ENCODE measurements at places on chromosomes 1 and 21. TPM values are rescaled to one million over a fixed set of nuclear protein-coding genes. Genes with fewer than 3 reads are reported as not detected.

DNA sequence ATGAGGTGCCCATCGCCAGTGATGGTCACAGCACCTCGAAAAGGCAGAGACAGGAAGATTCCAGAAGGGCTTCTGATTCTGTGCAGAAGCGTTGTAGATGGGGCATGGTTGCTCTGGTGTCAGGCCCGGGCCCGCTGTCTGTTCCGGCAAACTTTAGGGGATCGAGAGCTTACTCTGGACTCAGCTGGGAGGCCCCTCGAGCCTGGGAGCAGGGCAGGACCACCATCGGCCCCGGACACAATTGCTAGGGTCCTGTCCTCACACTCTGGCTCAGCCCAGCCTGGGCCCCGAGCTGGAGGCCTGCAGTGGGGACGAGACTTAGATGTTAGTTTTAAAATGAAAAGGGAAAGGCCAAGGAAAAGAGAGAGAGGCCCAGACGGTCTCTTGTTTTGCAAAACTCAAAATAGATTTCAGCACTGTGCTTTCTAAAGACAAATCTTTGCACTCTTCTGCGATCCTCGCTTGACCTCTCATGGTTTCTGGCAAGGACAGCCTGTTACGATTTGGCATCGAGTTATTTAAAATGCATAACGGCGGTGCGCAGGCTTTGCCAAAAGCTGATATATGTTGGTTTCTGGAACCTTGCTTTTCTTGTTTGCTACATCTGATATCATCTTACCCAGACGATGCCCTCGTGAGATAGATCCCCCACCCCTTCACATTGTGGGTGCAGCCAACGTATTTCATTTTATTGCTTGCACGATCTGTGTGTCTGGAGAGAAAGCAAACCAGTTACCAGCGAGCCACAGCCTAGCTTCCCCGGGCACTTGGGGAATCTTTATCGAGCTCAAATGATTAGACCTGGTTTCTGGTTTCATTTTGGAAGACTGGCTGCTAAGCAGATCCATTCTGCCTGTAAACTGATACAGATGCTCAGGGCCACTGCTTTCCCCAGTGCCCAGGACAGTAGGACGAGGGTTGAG, 58.0 kb downstream of the PRDM16 start:
- H3K36me3 ChIP-seq, result no peaks in the 10 kb centered on the region
- no peaks in the 10 kb centered on the region for H3K27me3 ChIP-seq
- no peak for DNase-seq
- no peak overlapping the region for H3K4me3 ChIP-seq

GRCh38 chr1:60065199-60065598, 8.4 kb downstream of the C1orf87 start:
- H3K27ac ChIP-seq, result no peak overlapping the region
- no peak overlapping the region for H3K4me3 ChIP-seq
- DNase-seq, result no peak
- H3K27me3 ChIP-seq, result peaks cover 4% of the 10 kb centered on the region
- no peaks in the 10 kb centered on the region for H3K36me3 ChIP-seq

DNA sequence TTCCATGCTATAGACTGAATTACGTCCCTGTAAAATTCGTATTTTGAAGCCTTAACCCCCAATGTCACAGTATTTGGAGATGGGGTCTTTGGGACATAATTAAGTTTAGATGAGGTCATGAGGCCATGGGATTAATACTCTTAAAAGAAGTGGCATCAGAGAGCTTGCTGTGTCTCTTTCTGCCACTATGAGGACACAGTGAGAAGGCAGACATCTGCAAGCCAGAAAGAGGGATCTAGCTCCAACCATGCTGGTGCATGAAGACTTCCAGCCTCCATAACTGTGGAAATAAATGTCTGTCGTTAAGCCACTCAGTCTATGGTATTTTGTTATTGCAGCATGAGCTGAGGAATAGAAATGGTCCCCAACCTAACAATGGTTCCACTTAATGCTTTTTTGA, 99.0 kb downstream of the LTN1 start:
- no peak overlapping the region for H3K4me3 ChIP-seq
- DNase-seq, result no peak
- no peak overlapping the region for H3K27ac ChIP-seq
- H3K36me3 ChIP-seq, result no peaks in the 10 kb centered on the region

DNA sequence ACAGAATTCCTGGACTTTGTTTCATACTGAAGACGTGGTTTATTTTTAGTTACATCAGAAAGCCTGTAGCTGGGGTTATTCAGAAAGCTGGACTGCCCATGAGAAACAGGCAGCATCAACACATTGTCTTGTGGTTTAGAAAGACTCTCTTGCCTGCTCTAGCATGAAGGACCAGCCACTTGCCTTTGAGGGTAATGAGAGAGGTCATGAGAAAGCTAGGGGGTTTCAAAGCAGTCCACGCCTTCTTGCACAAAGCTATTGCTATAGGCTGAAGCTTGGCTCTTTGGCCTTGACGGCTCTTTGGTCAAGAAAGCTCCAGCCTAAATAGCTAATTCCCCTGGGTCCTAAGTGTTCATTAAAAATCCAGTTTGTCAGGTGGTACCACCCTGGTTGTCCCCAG, 208.1 kb downstream of the PRDM2 start:
- H3K4me1 ChIP-seq, result peaks cover 14% of the 10 kb centered on the region
- no peaks in the 10 kb centered on the region for H3K36me3 ChIP-seq
- no peak for DNase-seq

CXADR gene
- total RNA-seq, result 0.28 TPM

KRTAP22-2 gene
- total RNA-seq, result not detected

C8A gene
- not detected for total RNA-seq

INPP5B gene
- total RNA-seq, result 48.8 TPM

All from activated naive CD8-positive, alpha-beta T cell treated with anti-CD3 and anti-CD28 coated beads, Interleukin-2, amount 10 ng/mL, durations not matched to agents 7 days and 5 days (primary cell).